ENCODE measurements at places on chromosomes 3 and 15.

GRCh38 chr3:43766672-43767465 is 76.1 kb downstream of the ABHD5 start:
- DNase-seq: no peak

GRCh38 chr3:56837196-56837955 is 35.6 kb upstream of the ARHGEF3 start:
- no peak for DNase-seq

- no peak for DNase-seq
Observed at GRCh38 chr3:148381051-148381450, 316.7 kb upstream of the AGTR1 start.

GRCh38 chr3:35971686-35972085 is 332.4 kb downstream of the ARPP21 start:
- DNase-seq: no peak

DNA sequence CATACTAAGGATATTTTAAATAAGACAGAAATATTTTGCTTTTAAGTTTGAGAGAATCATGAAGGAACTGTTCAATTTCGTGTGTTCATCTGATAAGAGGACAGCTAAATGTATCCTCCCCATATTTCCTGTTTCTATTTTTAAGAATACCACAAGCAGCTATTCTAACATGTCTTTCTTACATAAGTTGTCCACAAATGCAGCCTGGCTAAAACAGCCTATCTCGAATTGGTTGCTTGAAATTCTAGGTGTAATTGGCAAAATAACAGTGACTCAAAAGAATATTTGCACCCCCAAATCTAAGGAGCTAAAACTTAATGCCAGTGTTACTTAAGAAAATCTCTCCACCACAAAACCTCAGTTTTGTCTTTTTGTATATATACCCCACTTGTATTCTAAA is 35.0 kb downstream of the BTLA start:
- peak; percentile 21 for DNase-seq

DNA sequence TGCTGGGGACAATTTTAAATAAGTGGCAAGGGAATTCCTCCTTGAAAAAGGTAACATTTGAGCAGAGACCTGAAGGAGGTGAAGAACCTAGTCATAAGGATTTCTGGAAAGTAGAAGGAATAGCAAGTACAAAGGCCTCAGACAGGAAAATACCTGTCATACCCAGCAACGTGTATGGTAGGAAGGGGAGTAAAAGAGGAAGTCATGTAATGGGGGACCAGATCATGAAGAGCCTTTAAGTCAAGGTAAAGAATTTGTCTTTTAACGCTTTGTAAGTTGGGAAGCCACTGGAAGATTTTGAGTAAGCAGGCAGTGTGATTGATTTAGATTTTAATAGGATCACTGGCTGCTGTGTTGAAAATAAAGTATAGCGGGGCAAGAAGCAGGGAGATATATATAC is 43.4 kb upstream of the FAH start:
- DNase-seq: no peak

GRCh38 chr15:99632521-99632920 is 66.7 kb downstream of the MEF2A start:
- no peak for DNase-seq

Measured in GM13977 (cell line).